ENCODE measurements at places on chromosomes 11 and 22. TPM values are rescaled to one million over a fixed set of nuclear protein-coding genes. Genes with fewer than 3 reads are reported as not detected.

The RHOD gene
- 22.1 TPM for total RNA-seq

The PAMR1 gene
- not detected for total RNA-seq

The ANGPTL5 gene
- not detected for total RNA-seq

The PLAAT4 gene
- 8.8 TPM for total RNA-seq

The PES1 gene
- 63.1 TPM for total RNA-seq

The MRGPRX3 gene
- not detected for total RNA-seq

The VPS26B gene
- 54.0 TPM for total RNA-seq

DNA sequence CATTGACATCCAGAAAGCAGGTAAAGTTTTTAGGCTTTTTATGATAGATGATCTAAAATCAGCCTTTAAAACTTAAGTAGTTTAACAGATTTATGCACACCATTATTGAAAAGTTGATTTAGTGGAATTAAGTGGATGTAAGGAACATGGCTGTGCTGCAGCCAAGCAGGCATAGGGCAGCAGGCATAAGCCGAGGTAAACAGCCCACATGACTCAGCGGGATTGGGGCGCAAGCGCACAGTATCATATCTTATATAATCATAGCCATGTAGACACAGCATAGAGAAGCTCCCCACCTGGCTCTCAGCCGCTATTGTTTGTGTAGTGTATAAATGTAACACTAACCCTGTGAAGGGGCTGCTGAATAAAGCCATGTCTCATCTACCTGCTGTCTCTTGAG is 157.5 kb downstream of the WNT11 start:
- DNase-seq, result no peak

GRCh38 chr22:23404689-23405365 is 175.3 kb downstream of the IGLL1 start:
- DNase-seq, result no peak

DNA sequence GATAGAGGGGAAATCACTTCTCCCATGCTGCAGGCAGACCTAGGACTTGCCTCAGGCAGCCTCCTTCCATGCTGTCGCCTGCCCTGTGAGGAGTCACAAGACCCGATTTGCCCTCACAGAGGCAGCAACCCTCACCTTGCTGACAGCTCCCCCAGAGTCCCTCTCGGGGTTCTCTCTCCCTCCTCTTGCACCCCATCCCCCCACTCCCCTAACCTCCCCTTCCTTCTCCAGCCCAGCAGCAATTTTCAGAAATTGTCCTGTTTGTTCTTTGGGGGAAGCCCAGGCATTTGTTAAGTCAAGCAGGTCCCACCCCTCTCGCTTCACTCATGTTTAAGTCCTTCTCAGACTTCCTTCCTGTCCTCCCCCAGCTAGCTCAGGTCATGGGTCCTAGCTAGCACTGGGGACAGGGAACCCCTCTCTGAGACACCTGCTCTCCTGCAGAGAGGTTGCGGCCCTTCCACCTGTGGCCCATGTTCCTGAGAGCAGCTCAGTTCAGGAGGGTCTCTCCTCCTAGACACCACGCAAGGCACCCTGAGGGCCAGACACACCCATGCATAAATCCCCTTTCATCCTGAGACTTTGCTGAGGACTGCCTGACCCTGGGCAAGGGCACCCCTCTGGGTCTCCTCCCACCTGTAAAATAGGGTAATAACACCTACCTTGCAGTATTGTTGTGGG is 6.3 kb upstream of the FXYD2 start:
- DNase-seq, result no peak

DNA sequence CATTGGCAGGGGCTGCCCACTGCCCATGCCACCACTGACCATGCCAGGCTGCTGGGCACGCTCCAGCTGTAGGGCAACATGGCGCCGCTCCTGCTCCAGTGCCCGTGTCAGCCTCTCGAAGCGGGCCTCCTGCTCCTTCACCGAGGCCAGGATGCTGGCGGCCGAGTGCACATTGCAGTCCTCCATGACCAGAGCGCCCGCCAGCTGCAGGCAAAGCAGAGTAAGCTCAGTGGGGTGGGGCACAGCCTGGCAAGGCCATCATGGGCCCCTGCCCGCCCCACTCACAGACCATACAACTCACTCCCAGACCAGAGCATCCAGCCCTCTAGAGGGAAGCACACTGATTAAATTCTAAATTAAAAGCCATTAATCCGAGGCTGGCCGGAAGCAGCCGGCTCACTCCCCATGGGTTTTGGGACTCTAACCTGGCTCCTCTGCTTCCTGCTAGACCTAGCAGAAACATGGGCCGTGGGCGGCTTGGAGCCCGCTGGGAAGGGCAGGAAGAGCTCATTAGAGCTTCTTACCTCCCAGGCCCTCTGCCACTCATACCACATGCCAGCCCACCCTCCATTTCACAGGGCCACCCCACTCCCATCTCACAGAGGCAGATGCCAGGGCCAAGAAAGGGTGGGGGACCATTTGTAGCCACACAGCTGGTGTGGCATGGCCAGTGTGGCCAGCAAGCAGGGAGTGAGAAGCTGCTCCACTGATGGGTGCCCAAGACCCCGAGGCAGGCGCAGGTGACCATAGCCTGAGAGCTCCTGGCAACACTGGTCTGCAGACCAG is 25.8 kb downstream of the ARVCF start:
- DNase-seq, result no peak

DNA sequence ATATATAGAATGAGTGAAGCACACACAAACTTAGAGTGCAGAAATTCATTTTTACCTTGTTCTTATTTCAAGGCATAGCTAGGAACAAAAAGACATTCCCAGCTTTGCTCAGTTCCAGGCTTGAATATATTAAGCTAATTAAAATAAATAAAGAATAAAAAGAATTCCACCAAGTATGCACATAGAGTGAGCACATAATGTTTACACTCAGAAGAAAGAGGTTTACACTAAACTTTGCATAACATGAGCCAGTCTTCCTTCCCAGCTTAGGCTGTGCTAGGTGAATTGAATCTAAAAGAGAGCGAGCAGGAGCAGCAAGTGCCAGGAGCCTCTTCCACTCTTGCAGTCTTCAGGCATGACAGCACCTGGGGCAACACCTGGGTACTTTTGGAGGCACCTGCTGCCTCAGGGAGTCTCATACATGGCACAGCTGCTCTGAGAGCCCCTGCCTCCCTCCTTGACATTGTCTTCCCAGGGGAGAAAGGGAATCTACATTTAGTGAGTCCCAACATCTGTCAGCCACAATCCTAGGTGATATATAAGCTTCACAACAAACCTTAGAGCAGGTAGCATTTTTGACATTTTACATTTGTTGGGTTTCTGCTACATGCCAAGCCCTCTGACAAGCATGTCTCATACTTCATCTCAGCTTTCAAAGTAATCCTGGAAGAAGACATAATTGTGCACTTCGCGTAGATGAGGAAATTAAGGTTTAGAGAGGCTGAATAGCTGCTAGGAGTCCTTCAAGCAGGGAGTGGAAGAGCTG is 732.7 kb upstream of the TENM4 start:
- DNase-seq, result no peak

DNA sequence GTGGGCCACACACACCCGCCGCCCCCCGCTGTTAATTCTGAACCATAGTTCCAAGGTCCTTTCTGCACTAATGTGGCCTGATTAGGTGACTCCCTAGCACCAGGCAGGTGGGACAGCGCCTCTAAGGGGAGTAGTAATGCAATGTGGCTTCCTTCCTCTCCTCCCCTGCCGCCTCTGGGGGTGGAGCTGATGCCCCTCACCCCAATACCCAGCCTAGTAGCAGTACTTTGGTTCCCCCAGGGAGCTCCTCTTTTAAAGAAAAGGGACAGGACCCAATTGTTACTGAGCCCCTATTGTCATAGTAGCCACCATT is 14.4 kb downstream of the RTN4RL2 start:
- no peak for DNase-seq

GRCh38 chr11:130865774-130866114 is 50.5 kb downstream of the SNX19 start:
- DNase-seq, result no peak

- DNase-seq, result no peak
These were observed 22.6 kb downstream of the TPBGL start for GRCh38 chr11:75262961-75263852.

- no peak for DNase-seq
These were observed 15.3 kb downstream of the CADM1 start for GRCh38 chr11:115488945-115489344.

DNA sequence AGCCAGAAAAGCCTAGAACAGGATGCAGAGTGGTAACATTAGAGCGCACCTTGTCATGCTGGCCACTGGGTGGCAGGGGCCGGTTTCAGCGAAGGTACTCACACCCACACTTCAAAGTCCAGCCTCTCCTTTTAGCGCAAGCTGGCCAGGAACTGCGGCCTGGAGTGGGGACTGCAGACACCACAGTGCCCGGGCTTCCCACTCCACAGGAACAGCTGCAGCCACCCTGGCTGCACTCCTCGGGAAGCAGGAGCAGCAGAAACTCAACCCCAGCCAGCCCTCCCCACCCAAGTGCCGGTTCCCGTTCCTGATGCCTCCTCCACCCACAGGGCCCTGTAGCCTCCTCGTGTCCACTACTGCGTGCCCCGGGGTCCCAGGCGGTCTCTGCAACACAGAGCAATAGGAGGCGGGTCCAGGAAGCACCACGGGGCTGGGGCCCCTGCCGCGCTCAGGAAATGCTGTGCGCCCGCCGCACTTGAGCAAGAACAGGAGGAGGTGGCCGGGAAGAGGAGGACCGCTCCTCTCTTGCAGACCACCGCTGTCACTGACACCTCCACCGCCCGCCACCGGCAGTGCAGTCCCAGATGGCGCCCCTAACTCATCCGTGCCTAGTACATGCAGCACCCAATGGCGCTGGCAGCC is 2.2 kb downstream of the RFPL2 start:
- DNase-seq, result no peak

- DNase-seq, result no peak
These were observed 4.3 kb downstream of the CYB561A3 start for GRCh38 chr11:61357233-61357893.

- peak; percentile 48 for DNase-seq
These were observed 331.8 kb upstream of the MPPED2 start for GRCh38 chr11:30917859-30918478.

- no peak for DNase-seq
These were observed 315.2 kb downstream of the BLID start for GRCh38 chr11:121800731-121801393.

DNA sequence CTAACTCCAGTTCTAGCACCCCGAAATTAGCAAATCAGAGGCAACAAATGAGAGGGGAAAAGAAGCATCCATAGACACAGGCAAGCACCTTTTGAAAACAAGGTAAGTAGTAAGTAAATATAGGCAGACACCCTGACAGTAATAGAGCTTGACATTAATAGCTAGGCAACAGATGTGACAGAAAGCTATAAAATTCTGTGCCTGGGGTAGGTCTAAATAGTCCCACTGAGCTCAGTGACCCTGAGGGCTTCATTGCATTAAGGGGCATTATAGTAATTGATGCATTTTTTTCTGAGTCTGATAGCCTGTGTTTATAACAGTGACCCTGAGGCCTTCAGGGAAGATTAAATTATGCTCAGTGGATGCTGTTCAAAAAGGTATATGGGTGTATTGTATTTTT is 197.1 kb downstream of the HIPK3 start:
- DNase-seq, result no peak

DNA sequence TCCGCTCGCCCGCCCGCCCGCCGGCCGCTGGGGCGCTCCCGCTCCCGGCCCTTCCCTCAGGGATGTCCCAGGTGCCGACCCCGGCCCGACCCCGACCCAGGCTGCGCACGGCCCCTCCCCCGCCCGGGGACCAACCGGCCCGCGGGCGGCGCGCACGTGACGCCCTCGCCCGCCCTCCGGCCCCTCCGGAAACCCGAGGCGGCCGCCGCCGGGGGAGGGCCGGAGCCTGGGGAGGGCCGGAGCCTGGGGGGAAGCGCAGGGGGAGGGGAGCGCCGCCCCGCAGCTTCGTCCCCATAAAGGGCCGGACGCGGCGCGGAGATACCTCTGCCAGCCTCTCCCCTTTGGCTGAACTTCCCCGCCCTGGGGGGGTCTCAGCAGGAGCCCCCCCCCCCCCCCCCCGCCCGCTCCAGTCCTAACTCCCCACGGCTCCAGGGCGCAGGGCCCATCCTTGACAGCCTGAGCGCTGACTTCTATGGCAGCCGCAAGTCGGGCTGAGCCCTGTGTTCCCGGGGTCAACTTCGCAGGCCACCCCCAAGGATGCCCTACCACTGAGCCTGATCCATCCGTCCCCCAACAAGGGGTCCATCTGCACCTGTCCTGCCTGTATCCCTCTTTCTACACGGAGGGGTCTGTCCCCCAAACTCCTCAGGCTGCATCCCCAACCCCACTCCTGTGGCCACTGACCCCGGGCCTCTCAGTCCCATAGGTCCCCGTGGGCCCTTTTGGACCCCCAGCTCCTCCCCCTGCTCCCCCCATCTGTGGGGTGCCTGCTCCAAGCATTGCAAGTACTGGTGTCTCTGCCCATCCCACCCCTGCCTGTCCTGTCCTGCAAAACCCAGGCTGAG is at the start of gene MAPK12:
Gene MAPK12, minus strand, starts transcription at position 69 of the 845 bp plus-strand sequence. CDS start 174 bp downstream, outside the sequence.
- no peak for DNase-seq
